GF-D8 (cell line): ENCODE measurements at places on chromosomes 4 and X.

DNA sequence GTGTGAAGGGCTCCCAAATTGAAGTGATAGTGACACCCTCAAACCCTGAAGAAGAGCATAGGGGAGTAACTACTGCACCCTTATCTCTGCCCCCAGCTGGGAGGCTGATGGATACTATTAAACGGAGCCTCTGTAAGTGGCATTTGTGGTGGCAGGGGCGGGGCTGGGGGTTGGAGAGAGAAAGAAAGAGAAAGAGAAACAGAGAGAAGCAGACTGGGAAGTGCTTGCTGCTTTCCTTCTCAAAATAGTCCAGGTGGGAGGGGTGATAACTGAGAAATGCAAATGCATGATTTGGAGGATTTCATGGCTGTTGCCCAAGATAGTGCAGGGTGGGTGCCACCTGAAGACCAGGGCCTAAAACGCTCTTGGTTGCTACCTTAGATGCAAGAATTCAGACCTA lies 253.5 kb upstream of the GATB start:
- no peak for DNase-seq

DNA sequence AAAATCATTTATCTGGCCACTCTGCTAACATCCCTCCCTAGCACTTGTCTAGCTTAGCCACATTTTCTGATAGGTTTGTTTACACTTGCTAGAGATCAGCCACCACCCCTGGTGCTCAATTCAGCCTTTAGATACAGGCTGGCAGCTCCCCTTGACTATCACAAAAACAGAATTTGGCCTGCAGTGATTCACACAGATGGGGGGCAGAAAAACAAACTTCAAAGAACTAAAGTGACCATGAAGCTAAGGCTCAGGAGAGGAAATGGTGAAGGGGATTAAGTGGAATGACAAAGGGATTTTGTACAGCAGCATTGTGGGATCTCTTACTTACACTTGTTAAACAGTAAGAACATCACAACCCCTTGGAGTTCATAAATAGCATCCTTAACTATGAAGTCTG lies 1718.0 kb upstream of the PCDH7 start:
- no peak for DNase-seq

DNA sequence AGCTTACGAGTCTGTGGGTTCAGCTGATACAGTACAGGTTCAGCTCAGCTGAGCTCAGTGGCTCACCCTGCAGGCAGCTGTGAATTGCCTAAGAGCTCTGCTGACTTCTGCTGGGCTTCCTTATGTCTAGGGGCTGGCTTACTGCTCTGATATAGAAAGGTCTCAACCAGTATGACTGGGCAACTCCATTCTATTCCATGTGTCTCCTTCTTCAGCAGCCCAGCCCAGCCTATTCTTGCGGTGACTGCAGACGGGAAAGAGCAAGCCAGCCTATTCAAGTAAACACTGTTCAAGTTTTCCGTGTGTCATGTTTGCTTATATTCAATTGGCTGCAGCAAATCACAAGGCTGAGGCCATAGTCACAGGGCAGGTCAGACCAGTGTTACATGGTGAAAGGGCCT lies 615.4 kb upstream of the ZFP42 start:
- DNase-seq = no peak

GRCh38 chr4:165541851-165542459 lies 163.1 kb downstream of the CPE start:
- no peak for DNase-seq

GRCh38 chr4:87819281-87819919 lies 13.4 kb upstream of the MEPE start:
- no peak for DNase-seq

DNA sequence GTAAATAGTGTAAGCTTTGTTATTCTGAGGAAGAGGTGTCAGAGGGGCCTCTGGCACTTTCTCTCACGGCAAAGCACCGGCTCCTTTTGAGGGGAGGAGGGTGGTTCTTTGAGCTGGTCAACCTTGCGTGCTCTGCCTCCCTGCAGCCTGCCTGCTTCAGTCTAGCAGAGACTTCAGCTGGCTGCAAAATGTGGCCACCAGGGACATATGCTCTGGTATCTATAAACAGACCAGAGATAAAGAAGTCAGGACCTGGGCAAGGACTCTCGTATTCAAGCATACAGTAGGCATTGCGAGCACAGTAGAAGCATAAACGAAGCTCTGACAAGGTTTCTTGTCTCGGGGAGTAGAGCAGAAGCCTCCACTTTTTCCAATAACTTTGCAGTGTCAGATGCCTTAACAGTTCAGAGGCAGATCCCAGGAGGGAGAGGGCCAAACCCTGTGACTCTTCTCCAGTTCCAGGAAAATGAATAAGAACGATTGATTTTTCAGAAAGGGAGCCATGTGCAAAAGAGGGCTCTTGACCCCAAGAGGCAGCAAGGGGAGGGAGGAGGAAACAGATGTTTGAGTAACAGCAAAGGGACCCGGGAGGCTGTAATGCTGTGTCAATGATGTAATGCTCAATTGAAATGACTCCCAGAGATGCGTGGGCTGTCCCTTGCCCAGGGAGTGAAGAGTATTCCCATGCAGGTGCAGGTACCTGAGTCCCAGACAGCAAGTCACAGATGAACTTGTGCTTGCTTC lies 57.9 kb upstream of the TEX13D start:
- no peak for DNase-seq

GRCh38 chr4:98385831-98386230 lies 124.6 kb downstream of the RAP1GDS1 start:
- no peak for DNase-seq

DNA sequence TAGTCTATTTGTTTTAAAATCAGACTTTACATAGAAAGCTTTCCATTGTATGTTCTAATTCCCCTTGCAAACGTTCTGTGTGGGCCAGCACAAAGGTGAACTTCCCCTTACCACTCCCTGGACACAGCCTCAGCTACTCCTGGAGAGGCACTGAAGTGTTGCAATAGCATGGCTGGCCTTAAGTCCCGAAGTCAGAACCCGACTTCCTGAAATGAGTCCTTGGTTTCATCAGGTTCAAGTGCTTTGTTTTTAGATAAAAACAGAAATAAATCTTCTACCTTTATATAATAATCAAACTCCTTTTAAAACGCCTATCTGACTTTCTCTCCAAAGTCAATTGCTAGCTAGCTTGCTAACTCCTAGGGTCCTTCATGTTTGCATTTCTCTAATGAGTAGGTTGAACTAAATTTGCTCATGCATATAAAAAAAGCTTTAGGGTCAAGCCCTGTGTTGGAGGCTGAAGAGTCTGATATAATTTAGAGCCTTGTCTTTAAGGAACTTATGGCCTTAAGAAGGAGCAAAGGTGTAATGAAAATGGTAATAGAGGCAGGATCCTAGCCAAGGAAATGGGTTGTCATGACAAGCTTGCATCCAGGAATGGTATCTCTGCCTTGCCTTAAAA lies 9.0 kb downstream of the BMP3 start:
- no peak for DNase-seq

DNA sequence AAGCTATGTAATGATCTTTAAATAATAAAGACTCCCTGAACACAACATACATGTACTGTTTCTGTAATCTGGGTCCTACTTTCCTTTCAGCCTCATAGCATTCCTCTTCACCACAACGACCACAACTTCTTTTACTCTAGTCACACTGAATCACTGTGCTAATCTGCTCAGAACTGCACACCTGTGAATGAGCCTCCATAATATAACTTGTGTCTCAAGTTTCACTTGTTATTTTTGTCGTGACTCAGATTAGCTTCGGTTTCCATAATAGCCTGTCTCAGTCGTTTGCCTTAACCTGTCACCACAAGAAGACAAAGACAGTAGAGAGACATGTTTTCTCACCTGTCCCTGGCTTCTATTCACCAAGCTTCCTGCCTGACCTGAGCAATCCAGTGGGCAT lies 61.8 kb downstream of the MAGED1 start:
- no peak for DNase-seq
